ENCODE measurements at places on chromosomes 4 and X.

GRCh38 chr4:127236889-127237288 is 395.9 kb upstream of the INTU start:
- peak; percentile 60 for DNase-seq

GRCh38 chrX:106481341-106481740 is 130.4 kb upstream of the RADX start:
- DNase-seq: no peak

GRCh38 chr4:70927502-70928137 is 25.5 kb downstream of the MOB1B start:
- DNase-seq: no peak

- DNase-seq: no peak
These were observed 19.2 kb downstream of the MAGEB17 start for GRCh38 chrX:16186380-16187007.

DNA sequence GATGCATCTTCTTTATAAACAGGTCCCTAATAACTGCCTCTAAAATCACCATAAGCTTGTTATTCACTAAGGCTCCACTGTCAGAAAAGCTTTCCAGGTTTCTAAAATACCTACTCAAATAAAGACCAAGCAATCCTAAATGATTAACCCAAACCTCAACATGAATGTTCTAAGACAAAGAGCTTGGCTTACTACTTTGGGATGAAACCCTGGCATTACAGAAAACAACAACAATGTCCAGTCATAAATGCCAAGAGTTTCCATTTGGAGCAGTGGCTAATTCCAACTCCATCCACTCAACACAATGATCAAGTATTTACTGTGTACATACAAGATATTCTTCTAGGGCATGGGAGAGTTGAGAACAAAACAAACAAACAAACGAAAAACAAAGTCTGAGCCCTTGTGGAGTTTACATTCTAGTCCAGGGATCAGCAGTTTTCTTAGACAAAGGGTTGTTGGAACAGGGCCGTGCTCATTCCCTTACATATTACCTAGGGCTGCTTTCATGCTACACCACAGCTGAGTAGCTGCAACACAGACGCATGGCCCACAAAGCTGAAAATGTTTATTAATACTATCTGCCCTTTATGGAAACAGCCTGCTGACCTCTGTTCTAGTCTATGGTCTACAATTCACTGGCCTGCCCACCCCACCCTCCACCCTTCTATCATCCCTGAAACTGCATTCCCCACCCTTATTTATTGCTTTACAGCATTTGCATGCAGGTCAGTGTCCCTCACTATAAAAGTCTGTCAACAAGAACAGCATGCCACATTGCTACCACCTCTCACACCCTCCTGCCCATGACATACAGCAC is 23.7 kb downstream of the ABCG2 start:
- DNase-seq: no peak

DNA sequence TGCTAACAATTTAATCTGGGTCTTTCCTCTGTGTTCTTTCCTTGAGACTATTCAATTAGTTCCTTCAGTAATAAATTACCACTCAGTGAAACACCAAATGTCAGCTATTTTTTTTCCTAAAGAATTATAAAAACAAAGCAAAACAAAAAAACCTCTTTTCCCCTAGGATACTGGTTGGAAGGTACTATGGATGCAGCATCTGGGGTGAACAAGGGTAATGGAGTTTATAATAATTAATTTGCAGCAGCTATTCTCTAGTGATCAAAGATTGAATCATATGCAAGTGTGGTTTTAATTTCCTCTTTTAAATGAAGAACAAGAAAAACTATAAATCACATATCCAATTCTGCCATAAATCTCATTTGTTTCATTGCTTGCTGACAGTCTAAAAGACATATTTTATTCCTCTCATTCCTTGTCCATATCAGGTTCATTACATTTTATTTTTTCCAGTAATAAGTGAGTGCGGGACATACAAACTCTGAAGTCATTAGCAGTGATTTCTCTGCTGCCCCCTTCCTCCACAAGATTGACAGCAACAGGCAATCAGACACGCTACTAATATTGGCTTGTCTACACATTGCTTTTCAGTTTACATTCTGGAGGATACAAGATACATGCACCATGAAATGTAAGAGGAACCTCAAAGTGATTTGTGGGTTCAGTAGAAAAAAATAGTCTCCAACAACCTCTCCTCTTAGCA is 1093.4 kb upstream of the SLIT2 start:
- no peak for DNase-seq

DNA sequence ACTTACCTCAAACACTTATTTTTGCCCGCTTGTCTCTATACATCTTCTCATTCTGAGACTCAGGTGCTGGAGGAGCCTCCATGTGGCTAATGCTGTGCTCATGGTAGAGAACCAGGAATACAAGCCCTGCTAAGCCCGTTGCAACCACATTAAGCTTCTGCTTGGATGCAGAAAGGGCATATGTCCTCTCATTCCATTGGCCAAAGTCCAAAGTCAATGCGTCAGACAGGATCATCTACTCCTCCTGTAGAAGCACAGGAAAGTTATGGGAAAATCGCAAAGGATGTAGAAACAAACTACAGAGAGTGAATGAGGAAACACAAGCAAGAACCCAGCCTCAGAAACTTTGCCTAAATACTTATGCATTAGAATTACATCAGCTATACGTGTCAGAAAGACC is 124.5 kb upstream of the AGA start:
- no peak for DNase-seq

DNA sequence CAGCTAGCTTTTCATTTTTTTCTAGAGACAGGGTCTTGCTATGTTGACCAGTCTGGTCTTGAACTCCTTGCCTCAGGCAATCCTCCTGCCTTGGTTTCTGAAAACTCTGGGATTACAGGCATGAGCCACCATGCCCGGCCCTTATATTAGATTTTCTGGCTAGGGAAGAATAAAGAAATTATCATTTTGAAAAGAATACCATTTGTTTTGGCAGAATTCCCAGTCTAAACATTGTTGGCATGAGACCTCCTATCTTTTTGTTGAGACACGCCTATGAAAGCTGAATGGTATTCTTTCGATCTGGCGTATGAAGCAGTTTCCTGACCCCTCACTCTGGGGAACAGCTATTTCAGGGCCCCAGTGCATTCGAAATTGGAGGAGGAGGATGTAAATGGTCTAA is 107.0 kb downstream of the REPS2 start:
- DNase-seq: no peak

- no peak for DNase-seq
These were observed 5.1 kb downstream of the DTHD1 start for GRCh38 chr4:36286481-36286871.

- no peak for DNase-seq
These were observed 504.5 kb upstream of the FRG1 start for GRCh38 chr4:189436207-189436606.

DNA sequence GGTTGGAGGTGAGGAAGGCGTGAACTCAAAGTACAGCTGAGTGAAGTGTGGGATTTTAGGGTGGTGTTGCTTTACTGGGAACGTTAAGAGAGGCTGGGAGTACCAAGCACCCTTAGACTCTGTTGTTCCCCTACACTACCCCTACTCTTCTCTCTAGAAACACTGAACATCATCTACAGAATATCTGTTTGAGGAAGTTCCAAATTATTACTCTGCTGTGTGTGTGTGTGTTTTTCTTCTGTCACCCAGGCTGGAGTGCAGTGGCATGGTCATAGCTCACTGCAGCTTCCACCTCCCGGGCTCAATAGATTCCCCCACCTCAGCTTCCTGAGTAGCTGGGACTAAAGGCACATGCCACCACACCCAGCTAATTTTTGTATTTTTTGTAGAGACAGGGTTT is 76.7 kb upstream of the AP1S2 start:
- no peak for DNase-seq

- no peak for DNase-seq
These were observed 119.8 kb downstream of the KDM6A start for GRCh38 chrX:44992775-44993174.

- DNase-seq: no peak
These were observed at the start of gene KLB for GRCh38 chr4:39406763-39407583. Gene KLB (plus strand): TSS chr4:39406930. CDS start chr4:39406950, 20 bp downstream.

- no peak for DNase-seq
These were observed 131.3 kb downstream of the FHDC1 start for GRCh38 chr4:153067376-153067775.

- DNase-seq: no peak
These were observed 144.4 kb upstream of the TET2 start for GRCh38 chr4:105002278-105002677.

- no peak for DNase-seq
These were observed 24.0 kb downstream of the IGFBP7 start for GRCh38 chr4:57086031-57086723.

- no peak for DNase-seq
These were observed 7.0 kb upstream of the AMTN start for GRCh38 chr4:70511365-70511764.

GRCh38 chr4:177974461-177974860 is 532.2 kb upstream of the AGA start:
- no peak for DNase-seq

DNA sequence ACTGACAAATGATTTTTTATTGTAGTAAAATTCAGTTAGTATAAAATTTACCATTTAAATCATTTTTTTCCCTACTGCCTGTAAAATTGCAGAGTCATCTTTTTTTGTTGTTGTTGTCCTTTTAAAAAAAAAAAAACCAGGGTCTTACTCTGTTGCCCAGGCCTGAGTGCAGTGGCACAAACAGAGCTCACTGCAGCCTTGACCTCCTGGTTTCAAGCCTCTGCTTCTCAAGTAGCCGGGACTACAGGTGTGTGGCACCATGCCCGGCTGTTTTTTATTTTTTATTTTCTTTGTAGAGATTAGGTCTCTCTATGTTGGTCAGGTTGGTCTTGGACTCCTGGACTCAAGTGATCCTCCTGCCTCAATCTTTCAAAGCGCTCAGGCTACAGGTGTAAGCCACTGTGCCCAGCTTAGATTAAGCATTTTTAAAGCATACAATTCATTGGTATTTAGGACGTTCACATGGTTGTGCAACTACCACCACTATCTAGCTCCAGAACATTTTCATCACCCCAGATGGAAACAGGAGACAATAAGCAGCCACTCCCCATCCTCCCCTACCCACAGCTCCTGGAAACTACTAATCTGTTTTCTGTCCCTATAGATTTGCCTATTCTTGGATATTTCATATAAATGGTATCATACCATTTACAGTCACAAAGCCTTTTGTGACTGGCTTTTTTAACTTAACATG is 59.7 kb upstream of the PGRMC2 start:
- DNase-seq: no peak

DNA sequence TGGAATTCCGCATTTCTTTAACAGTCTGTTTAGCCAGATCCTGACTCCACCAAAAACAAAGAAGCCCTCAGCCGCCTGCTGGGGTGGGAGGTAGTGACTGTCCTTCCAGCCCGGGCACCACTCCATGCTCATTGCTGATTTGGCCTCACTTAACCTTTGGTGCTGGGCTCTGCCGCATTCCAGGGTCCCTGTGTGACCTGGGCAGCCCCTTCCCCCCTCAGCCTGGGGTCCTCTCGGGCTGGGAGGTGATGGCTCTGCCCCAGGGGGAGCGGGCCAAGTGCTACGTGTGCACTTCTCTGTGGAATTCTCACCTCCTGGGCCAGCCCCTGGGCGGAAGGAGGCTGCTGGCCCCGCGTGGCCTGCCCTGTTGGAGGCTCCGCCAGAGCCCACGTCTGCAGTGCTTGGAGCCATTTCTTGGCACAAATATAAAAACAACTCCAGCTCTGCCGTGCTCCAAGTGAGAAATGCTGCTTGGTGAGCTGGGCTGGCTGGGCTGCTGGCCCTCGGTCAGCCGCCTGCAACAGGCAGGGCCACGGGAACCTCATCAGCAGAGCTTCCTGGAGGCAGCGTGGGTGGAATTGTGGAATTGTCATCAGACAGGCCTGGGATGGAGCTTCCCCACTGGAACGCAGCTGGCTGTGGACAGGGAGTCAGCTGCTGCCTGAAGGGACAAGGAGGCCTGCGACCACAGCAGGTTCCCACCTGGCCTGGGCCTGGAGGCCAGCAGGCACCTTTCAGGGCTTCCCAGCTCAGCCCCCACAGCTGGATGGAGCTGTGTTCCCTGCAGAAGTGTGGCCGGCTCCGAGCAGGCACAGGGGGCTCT is 66.0 kb downstream of the TRMT44 start:
- no peak for DNase-seq

DNA sequence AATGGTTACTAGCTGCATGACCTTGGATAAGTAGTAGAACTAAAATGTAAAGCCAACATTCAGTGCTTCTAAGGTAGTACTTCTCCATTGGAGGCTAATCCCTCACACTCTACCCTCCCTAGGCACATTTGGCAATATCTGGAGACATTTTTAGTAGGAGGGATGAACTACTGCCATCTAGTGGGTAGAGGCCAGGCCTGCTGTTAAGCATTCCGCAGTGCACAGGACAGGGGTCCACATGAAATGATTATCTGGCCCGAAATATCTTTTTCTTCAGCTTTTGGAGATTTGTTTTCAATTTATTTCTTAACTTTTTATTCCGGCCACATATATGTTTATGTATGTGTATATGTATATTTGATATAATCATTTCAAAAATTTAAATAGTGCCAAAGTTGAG is 36.0 kb upstream of the SPANXC start:
- DNase-seq: no peak

GRCh38 chr4:159673221-159673620 is 570.3 kb downstream of the RAPGEF2 start:
- no peak for DNase-seq

DNA sequence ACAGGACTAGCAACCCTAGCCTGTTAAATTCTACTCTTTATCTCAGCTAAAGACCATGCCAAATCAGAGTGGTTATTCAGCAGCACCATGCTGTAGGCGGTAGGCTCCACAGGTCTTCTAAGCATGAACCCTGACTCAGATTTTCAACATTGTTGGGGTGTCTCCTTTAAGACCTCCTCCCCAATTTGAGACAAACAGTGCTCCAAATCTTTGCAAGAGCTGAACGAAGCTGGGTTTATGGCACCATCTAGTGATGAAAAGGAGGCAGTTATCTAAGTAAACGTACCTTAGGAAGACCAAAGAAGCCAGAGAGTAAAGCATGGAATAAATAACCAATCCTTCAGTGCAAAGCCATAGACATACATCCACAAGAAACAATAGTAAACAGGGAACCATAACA is 334.5 kb upstream of the SLC7A11 start:
- DNase-seq: peak; percentile 25

GRCh38 chr4:40550948-40551462 is 78.7 kb downstream of the RBM47 start:
- DNase-seq: no peak

DNA sequence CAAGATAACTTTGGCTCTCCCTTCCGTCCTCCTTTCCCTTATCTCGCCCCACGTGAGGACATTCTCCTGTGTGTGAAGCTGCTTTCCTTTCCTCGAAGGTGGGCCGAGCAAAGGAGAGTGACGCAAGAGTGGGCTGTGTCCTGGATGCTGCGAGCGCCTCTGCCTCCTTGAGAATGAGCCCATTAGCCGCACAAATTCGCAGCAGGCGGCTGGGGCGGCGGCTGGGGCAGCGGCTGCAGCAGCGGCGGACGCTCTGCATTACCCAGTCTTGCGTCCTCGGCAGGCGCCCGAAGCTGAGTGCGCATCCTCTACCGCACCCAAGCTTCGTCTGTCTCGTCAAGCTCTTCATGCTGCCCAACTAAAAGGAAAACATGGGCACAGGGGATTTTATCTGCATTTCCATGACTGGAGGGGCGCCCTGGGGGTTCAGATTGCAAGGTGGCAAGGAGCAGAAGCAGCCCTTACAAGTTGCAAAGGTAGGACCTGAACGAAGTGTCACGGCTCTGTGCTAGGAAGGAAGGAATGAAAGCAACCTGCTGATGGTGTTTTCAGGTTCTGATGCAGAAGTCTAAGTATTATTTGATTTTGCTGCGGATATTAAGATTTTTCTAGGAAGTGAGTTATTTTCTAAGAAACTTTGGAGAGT is at the start of gene SYNPO2:
SYNPO2 (plus strand) TSS at position 189 of the 646 bp plus-strand sequence; CDS start at position 372, 183 bp downstream.
- DNase-seq: peak; percentile 52

GRCh38 chr4:132264176-132264575 is 884.9 kb upstream of the PCDH10 start:
- DNase-seq: no peak

- no peak for DNase-seq
These were observed 1.4 kb downstream of the TCEAL1 start for GRCh38 chrX:103630171-103630511.
